Mammary epithelial cell (primary cell): ENCODE measurements at places on chromosomes 2 and 18. TPM values are rescaled to one million over a fixed set of nuclear protein-coding genes. Genes with fewer than 3 reads are reported as not detected.

Gene SPAST
- polyA plus RNA-seq = 5.8 TPM

Gene PROC
- 0.60 TPM for polyA plus RNA-seq

Gene NTSR2
- polyA plus RNA-seq = not detected

- DNase-seq = peak; percentile 22
Measured at GRCh38 chr18:35775887-35776286, 194.3 kb downstream of the GALNT1 start.

GRCh38 chr18:74731097-74731496 lies 133.4 kb downstream of the ZNF407 start:
- peak; percentile 41 for DNase-seq

DNA sequence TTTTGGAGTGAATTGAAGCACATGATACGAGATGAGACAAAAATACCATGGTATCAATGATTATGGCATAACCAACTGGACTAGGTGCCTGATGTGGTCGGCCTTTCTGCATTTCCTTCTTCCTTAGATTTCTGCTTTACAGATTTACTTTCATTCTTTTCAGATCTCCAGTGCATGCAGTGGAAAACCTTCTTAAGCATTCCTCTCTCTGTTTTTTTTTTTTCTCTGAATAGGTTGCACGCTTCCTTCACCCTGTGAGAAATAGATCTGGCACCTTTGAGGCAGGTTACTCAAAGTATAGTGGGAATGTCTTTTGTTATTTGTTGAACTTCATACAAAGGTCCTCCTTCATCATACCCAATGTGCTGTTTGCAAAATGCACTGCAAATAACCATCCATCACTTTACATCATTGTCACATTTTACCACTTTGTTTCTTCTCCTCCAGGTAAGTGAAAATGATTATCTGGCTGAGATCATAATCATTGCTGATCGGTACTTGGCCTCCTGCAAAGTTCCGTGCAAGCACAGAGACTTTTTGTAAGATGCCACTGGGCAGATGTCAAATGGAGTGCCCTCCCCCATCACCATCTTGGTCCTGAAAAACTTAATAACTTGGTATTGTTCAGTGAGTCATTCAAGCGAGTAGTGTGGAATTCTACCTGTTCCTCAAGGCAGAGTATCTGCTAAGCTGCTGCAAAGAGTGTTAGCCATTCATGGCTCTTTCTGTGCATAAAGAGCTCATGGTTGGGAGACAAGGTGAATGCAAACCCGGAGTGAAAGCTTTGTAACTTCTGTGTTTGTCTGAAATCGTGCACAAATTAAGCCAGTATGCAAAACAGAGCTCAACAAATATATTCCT lies 30.0 kb upstream of the KLHL14 start:
- no peak for DNase-seq

DNA sequence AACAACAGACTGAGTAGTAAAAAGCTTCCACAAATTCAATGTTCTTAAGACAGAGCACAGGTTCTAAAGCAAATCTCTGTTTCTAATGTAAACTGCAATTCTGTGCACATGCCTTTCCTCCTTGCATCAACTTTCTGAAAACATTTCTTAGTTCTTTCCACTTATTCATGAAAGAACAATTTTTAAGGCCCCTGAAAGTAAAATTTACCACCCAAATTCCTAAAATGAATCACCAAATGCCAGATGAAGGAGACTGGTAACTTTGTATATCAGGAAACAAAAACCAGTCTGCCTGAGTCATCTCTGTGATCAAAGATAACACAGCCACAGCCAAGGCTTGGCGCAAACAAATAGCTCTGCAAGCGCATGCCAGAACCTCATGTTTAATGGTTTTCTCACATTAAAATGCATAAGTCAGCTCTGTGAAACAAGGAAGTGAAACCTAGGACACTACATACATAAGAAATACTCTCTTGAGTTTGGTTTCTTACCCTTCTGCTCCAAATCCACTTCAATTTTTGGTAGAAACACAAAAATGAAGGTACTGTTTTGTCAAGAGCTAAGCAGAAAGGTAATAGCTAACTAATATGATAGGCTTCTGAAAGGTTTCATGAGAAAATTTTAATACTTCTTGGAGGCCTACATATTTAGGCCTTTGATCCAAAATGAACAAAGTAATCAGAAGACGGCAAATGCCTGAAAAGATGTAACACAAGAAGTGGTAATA lies 169.4 kb downstream of the THADA start:
- peak; percentile 95 for DNase-seq

DNA sequence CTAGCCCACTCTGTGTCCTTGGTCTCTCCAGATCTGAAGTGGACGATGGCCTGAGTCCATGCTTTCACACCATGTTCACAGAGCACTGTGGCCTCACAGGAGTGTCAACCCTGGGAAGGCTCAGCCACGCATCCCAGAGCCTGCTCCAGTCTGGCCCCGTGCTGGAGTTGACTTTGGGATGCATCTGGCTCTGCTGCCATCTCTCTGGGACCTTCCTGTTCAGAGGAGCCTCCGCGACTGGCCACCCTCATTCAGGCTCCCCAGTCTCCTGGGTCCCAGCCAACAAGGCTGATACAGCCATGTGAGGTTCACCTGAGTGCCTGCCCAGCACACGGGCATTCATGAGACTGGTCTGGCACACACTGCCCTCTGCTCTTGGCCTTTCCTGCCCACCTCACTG lies 199.7 kb upstream of the RAB6C start:
- DNase-seq = no peak

DNA sequence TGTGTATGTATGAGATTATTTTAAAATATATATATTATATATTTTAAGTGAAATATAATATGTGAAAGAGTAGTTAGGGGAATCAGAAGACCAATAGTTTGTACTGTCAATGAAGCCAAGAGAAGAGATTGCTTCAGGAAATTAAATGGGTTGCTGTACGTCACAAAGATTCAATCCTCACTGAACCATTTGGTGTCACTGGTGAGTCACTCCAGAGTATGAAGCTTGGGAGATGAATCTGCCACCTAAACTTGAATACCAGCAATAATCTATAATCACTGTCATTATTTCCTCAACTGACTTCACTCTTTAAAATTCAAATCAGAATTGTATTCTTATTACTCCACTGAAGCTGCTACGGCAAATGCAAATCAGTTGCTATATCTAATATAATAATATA lies 41.9 kb upstream of the SCN9A start:
- peak; percentile 37 for DNase-seq

- no peak for DNase-seq
Measured at GRCh38 chr2:138516030-138516704, 14.6 kb downstream of the SPOPL start.
